ENCODE measurements at places on chromosomes 3 and 15.

- DNase-seq: no peak
Measured at GRCh38 chr3:179091113-179091512, 19.5 kb upstream of the ZMAT3 start.

- no peak for DNase-seq
Measured at GRCh38 chr3:185188816-185189215, 36.0 kb upstream of the C3orf70 start.

- DNase-seq: no peak
Measured at GRCh38 chr3:178736300-178736699, 200.1 kb downstream of the KCNMB2 start.

- no peak for DNase-seq
Measured at GRCh38 chr3:112894258-112894657, 47.6 kb upstream of the CD200R1L start.

DNA sequence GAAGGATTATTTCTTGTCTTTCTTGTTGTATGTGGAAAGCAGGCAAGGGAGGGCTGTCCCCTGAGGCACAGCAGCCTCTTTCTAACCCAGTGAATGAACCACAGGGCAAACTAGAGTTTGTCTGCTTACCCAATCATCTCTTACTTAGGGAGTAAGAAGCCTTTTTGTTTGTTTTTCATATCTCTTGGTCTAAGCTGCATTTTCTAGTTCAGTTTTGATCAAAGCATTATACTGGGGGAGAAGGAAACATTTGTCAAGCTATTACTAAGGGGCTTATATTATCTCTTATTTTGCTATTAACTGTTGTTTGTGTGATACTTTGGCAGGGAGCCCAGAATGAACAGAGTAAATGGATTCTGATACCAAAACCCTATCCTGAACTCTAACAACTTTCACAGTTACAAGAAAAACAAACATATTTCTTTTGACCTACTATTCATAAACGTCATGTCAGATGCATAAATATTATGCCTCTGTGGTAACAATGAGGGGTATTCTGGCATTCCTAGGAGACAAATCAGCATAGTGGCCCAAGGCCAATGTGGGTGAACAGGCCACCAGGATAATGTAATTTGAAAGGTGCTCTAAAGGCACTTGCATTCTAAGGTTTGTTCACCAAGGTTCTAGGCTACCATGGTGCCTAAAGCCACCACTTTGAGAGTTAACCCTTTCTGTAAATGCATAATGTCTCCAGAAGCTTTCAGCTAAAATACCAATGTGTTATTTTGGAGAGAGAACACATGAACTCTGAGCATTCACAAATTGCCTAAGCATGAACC is 271.6 kb upstream of the ZPLD1 start:
- no peak for DNase-seq

GRCh38 chr15:23866832-23867231 is 179.7 kb upstream of the NDN start:
- DNase-seq: no peak

DNA sequence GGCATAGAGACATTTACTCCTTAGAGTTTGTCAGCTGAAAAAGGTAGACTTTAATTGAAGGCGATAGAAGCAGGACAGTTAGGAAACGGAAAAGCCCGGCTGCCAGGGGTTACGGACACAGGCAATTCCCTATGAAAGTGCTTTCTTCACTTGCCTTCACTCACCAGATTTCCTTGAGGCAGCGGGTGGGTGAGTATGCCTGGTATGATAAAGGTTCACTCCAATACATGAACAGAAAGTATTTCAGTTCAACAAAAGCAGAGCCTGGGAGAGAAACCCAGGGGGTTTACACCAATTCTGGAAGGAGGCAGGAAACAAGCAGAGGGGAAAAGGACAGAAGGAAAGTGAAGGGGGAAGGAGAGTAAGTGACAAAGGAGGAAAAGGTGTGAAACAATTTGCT is 53.9 kb downstream of the QTRT2 start:
- DNase-seq: no peak

DNA sequence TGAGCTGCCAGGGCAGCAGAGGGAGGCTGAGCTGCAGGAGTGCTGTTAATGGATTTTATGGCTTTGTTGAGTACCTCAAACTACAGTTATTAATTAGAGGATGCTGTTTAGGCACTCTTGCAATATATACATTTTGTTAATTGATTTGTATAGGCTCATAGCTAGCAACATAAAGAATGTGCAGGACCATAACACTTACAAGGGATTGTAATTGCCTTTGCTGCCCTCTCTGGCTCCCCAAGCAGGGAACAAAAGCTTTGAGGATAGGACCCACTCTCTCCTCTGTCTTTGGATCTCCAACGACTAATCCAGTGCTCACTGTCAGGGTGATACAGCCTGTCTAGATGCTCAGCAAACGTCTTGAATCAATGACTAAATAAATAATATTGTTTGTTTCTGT is 1.2 kb upstream of the CLSTN2 start:
- no peak for DNase-seq

- no peak for DNase-seq
Measured at GRCh38 chr3:196634224-196634623, 5.3 kb upstream of the NRROS start.

DNA sequence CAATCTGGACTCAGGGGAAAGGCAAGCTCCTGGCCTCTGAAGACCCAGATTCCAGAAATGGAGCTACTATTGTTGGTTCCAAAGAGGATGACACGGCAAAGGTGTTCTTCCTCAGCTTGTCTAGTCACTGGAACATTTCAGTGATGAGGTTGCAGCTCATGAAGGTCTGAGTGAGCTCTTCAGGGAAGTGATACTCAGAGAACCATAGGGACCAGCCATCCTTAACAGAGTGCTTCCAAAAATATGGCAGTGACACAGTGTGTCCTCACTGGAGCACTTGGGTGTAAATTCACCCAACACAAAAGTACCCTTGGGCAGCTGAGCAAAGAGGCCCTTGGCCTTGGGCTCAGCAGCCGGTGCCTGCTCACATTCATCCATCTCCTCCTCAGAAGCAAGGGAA is 46.3 kb downstream of the SPTSSB start:
- no peak for DNase-seq

DNA sequence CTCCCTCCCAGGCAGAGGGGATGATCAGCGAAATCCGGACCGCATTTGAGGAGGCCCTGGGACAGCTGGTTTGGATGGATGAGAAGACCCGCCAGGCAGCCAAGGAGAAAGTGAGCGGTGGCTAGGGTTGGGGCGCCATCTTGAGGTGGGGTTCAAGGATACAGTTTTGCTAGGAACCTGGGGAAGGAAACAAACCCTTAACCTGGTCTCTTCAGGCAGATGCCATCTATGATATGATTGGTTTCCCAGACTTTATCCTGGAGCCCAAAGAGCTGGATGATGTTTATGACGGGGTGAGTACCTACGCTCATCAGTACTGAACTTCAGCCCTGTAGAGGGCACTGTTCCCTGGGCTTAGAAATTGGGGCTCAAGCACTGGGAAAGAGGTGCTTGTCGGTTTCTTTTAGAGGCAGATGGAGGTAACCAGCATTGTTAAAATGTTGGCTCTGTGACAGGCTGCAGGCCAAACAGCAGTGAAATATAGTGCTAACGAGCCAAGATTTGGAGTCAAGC is 9.6 kb upstream of the PSMD2 start:
- DNase-seq: peak; percentile 26

GRCh38 chr3:48563382-48563918 is at the start of gene UCN2:
Gene UCN2 (minus strand): TSS chr3:48563781. CDS start chr3:48563124, 657 bp downstream.
- DNase-seq: no peak

DNA sequence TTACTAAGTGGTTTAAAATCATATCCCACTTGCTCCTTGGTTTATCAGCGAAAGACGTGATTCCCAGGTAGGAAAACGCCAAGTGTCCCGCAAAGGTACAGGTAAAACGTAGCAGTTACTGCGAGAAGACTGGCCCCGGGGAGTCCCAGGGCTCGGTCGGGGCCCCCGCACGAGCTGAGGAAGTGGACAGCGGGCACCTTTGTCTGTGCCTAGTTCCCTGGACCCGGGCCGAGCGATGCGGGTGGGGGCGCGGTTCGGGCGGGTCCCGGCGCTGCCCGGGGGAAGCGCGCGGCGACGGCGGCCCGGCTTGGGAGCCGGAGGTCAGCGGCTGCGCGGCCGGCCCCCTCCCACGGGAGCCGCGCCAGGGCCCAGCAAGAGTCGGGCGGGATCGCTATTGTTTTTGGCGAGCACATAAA is 864 bp upstream of the NEO1 start:
- no peak for DNase-seq

- no peak for DNase-seq
Measured at GRCh38 chr3:141366285-141367037, 1.8 kb upstream of the ZBTB38 start.

- DNase-seq: no peak
Measured at GRCh38 chr15:94004697-94005096, 226.7 kb upstream of the MCTP2 start.

- no peak for DNase-seq
Measured at GRCh38 chr15:60563539-60564404, 84.8 kb upstream of the ICE2 start.

- DNase-seq: no peak
Measured at GRCh38 chr15:64100958-64101357, 5.2 kb downstream of the SNX1 start.

- DNase-seq: no peak
Measured at GRCh38 chr15:51658664-51659063, 22.6 kb upstream of the SCG3 start.

DNA sequence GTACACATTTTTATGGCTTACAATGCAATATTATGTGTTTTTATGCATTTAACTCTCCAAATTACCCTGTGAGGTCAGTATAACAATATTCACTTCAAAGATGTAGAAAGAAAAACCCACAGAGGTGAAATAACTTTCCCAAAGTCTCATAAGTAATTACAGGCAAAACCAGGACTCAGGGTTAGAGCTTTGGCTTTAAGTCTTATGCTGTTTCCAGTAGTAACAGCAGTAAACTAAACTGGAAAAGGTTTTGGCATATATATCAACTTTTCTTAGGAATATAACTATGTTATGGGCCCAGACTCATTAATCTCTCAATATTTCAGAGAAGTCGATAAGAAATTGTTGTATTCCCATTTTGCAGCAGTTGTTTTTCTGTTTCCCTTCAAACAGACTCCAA is 206.3 kb upstream of the KCNMB2 start:
- no peak for DNase-seq

DNA sequence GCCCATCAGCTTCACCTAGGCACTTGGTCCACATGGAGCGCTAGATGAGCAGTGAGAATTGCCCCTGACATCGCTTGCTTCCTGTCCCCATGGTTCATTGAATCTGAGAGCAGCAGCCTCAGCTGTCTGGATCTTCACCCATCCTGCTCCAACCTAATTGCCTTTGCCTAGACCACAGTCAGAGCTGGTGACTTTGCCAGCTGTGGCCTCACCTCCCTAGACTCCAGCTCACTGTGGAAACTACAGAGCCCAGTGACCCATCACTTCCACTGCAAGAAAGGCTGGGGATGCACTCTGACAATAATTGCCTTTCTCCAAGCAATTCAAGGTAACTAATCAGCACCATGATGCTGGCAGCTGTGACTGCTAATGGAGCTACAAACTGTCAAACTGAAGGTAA is 30.6 kb upstream of the SLC6A1 start:
- no peak for DNase-seq

- no peak for DNase-seq
Measured at GRCh38 chr3:56702490-56703315, 19.6 kb upstream of the TASOR start.

- no peak for DNase-seq
Measured at GRCh38 chr15:61654918-61655317, 405.3 kb downstream of the VPS13C start.

DNA sequence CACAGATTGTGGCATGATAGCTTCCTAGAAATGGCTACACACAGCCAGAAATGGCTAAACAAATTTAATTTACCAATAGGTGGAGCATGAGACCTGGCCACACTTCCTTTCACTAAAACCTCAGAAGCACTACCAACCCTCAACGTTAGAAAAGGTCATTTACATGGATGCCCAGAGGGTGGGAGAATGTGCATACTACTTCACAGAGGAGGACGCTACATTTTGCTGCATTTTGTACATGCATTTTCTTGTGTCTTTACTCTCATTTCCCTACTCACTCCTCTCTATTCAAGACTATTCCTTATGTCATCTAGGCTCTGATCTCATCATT is 40.1 kb downstream of the C2CD4B start:
- no peak for DNase-seq

DNA sequence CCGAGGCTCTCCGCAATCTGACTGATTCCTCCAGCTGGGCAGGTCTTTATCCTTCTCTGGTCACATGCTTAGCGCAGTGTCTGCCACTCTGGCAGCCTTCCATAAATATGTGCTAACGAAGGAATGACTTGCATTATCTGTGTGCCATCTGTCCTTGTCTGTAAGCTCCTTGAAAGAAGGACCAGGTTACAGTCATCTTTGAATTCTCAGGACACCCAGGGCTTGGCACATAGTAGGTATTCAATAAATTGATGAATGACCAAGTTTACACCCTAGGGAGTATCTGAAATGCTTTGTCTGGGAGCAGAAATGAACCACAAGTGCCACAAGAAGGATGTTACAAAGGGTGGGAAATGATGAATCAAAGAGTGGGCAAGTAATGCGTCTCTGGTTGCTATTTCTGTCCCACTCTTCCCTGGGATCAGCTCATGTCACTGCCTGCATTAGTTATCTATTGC is 16.5 kb upstream of the FAM3D start:
- DNase-seq: no peak

DNA sequence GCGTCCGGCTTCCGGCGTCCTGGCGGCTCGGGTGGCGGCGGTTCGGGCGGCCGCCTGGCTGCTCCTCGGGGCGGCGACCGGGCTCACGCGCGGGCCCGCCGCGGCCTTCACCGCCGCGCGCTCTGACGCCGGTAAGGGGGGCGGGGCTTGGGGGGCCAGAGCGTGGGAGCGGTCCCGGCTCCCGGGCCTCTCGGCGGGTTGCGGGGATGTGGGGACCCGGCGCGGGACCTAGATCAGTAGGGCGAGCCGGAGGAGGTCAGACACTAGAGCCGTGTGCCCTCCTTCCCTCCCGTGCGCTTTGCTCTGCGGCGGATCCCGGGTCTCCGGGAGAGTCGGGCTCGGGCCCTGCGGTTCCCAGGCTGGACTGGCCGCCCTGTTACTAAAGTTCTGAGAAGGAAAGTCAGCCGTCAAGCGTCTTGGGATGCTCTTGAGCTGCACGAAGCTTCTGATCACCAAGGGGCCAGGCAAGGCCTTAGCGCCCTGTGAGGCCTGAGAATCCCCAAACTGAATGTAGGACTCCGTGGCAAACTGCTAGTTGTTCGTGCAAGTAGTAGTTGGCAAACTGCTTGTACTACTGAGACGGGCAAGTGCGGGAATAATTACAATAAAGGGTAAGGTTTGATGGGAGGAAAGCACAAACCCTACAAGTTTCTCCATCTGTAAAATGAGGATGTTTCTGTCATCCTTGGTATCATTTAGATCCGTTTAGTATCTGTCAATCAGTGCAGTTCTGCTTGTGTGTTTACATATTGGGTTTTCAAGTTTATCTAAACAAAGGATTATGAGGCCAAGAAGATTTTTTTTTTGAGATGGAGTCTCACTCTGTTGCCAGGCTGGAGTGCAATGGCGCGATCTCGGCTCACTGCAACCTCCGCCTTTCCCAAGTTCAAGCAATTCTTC is 587 bp downstream of the PIGX start:
- peak; percentile 47 for DNase-seq

GRCh38 chr3:39990532-39990931 is 181.1 kb downstream of the MYRIP start:
- DNase-seq: no peak
